ENCODE measurements at places on chromosomes 16 and 17.
A peak's percentile ranks its signal among the peaks of the same experiment; 100 is the strongest.

DNA sequence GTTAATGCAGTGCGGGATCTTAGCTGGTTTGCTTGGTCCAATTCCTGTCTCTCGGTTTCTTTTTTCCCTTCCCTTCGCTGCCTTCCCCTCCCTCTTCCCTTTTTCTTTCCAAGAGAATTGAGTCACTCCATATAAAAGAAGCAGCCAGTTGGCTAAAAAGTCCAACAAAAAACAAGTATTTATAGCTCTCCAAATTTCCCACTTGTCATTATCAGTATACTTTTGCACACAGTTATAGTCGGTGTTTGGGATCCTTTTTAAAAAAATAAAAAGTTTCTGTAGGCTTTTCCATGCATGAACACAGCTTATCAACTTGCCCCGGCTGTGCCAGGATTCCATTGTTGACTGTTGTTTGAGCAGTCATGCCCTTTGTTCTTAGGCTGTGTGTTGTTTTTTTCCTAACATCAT lies 24.9 kb downstream of the HMOX2 start:
- DNase-seq, result no peak

GRCh38 chr16:54123766-54124165 lies 162.8 kb downstream of the IRX3 start:
- DNase-seq, result no peak

- no peak for DNase-seq
Observed at GRCh38 chr17:42182927-42183734, 2.1 kb downstream of the HCRT start.

DNA sequence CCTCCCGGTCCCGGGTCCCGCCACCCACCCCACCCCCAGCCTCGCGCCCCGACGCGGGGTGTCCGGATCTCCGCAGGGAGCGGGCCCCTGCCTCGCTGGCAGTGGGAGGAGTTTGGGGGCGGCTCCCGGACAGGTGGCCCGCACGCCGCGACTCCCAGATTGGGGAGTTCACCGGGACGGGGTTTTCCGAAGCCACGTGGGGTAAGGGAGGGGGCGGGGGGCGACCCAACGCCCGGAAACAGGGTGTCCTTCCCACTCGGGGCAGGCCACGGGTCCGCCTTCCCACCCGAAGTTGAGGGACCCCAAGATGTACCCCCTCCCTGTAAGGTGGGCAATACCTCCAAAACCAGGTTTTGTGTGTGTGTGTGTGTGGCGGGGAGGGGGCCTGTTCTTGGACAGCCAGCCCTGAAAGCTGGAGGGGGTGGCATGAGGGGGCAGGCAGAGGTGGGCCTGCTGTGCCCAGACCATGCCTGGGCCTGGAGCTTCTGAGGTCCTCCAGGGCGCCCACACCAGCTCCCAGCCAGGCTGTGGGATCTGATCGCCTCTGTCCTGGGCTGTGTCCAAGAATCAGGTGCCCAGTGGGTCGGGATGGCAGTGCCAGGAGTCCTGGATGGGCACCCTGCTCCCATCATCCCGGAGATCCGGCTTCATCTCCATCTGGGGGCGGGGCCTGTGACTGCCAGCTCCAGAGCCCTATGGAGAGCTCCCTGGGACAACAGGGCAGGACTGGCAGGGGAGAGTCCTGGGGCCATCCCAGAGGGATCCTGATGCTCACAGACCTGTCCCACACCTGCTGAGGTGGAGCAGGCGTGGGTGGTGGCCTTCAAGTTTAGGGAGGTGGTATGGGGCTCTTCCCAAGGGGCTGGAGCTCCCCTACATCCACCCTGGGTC lies 767 bp downstream of the SYNGR2 start:
- DNase-seq, result peak; percentile 72

DNA sequence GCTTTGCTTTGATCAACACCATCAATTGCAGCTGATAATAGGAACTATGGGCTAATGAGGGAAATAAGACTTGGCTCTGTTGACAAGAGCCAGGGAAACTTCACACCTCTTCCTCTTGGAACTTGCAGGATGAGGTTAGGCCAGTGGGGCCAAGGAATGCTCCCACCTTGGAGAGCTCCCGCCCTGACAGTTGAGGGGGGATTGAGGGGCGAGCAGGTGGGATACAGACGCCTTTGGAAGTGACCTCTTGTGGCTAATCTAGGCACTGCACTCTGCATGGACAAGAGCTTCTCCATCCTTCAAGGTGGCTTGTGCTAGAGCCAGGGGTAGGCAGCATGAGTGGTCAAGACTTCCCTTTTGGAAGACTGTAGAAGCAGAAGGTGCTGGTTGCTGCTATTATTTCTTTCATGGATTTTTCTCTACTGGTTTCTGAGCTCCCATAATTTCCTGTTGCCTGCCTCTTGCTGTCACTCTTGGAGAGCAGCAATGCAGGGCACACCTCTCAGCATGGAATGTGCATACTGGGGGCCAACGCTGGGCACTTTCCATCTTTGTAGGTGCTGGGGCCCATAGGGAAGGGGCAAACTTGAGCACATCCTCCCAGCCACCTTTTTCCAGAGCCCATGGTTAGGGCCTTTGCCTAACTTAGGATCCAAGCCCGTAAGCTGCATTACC lies 2.3 kb upstream of the PHF12 start:
- DNase-seq, result peak; percentile 85

GRCh38 chr16:47519037-47519436 lies 57.9 kb downstream of the PHKB start:
- no peak for DNase-seq

GRCh38 chr16:14608604-14609003 lies 21.5 kb downstream of the PARN start:
- DNase-seq, result no peak

DNA sequence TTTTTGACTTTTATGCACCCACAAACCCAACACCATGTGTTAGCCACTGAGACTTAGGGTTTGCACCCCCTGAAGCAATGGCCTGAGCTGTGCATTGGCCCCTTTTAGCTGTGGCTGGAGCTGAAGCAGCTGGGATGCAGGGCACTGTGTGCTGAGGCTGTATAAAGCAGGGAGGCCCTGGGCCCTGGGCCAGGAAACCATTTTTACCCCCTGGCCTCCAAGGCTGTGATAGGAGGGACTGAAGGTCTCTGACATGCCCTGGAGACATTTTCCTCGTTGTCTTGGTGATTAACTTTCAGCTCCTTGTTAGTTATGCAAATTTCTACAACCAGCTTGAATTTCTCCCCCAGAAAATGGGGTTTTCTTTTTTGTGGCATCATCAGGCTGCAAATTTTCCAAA lies 6.7 kb upstream of the ANKFN1 start:
- DNase-seq, result no peak

- DNase-seq, result no peak
Observed at GRCh38 chr16:9650284-9650683, 531.9 kb downstream of the GRIN2A start.

DNA sequence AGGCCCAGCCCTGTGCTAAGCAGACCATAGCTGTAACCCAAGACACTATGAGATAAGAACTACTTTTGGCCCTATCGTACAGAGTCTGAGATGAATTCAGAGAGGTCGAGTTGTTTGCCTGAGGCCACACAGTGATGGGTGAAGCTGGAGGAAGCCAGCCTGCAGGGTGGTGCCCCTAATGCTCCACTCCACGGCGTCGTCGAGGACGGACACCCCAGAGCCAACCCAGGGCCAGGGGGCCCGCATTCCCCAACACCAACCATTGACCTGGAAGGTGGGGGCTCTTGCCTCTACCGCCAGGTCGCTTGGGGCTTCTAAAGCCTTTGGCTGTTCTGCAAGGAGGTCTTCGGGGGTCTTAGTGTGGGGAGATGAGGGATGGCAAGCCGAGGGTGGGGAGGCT lies 84.1 kb downstream of the IRF8 start:
- no peak for DNase-seq

GRCh38 chr17:411421-412120 lies 59.0 kb upstream of the RPH3AL start:
- no peak for DNase-seq

- no peak for DNase-seq
Observed at GRCh38 chr17:30379903-30380381, 1.2 kb downstream of the CPD start.

GRCh38 chr17:40072040-40072734 lies 9.4 kb downstream of the THRA start:
- no peak for DNase-seq

- no peak for DNase-seq
Observed at GRCh38 chr17:63345611-63346010, 100.5 kb downstream of the CYB561 start.

GRCh38 chr16:70653809-70654771 lies 7.7 kb downstream of the IL34 start:
- peak; percentile 74 for DNase-seq

GRCh38 chr16:49821614-49822282 lies 34.2 kb downstream of the ZNF423 start:
- no peak for DNase-seq

DNA sequence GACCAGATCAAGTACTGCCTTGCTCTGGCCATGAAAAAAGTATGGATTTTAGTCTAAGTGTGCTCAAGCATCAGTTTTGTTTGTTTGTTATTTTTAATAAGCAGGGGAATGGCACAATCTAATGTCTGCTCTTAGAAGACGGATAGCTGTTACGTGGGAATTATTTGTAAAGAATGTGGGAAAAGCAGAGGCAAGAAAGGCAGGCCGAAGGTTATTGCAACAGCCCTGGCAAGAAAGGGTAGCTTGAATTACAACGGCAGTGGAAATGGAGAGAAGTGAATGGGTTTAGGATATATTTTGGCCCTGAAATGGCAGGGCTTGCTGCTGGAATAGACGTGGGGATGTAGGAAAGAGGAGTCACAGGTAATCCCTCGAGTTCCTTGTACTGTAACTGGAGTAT lies 987 bp upstream of the HASPIN start:
- DNase-seq, result no peak

DNA sequence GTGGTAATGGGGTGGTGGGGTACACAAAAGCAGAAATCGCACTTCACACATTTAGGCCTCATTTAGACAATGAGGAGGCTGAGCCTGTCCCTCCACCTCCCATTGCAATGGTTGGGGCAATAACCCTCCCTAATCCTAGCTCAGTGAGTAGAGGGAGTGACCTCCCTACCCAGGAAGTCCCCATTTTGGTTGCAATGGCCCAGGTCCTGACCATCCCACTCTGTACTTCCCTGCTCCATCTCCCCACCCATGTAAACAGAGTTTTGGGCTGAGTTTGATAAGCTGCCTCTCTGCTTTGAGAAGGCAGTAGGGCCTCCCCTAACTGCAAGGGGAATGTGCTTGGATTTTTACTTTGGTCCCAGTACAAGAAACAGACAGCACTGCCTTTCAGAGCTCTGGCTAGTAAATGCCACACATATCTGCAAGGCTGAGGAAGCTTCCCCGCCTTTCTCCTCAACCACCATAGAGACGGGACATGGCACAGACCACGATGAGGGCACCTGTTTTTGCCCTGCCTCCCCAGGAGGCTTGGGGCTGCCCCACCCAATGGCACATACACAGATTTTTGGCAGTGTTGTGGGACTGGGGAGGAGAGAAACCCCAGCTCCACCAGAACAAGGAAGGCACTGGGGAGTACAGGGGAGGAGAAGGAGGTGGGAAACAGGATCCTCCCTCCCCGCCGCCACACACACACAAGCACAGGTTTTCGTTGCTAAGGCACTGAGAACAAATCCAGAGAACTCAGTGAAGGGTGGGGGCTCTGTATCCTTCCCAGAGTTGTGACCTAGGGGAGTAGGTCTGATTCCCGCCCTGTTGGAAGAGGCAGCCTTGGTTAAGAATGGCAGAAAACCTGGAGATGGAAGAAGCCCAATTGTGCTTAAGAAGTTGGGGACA lies 7.3 kb downstream of the VAT1 start:
- no peak for DNase-seq

- no peak for DNase-seq
Observed at GRCh38 chr16:82834151-82834815, 207.5 kb downstream of the CDH13 start.

- DNase-seq, result no peak
Observed at GRCh38 chr17:81160306-81160705, 5.0 kb upstream of the PVALEF start.

DNA sequence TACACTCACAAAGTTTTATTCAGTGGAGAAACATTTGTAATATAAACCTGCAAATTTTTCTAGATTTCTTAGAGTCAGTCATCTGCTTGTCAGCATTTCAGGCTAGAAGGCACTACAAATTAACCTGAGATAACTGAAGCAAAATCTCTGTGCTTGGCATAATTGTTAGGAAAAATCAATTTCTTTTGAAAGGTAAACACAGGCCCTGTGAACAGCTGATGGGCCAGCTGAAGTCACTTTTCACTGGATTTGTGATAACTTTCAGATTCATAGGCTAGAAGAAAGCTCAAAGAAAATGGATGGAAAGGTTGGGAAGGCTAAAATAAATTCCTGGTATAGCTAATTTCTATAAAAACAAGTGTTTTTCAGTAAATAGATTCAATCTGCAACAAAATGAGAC lies 34.0 kb upstream of the SLC6A2 start:
- no peak for DNase-seq

DNA sequence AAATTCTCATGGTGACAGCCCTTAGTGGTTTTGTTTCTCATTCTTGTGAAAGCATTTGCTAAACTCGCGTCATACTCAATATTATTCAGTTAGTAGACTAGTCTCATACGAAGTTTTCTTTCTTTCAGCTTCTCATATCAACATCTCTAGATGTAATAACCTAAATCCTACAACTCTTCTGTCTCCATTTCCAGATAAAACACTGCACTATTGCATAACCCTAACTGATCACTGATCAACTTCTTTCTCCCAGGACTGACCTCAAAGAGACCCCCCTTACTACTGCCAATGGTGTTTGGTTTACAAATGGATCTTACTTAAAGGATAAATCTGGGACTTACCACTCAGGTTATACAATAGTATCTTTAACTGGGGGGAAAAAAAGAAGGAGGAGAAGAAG lies 36.3 kb upstream of the TEKT1 start:
- no peak for DNase-seq

DNA sequence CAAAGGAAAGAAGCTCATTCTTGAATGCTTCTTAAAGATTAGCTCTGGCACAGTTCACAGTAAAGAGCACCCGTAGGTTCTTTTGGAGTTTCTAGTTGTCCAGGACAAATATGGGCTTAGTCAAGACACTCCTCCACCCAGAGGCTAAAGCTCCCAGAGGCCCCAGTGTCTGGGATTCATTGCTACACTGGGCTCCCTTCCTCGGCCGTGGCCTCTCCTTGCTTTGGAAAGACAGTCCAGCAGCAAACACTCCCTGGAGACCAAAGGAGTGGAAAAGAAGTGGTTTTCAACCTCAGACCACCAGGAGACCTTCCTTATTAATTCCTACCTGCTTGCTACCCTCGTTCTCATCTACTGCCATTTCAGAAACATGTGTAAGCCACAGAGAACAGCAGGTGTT lies 17.1 kb downstream of the PHB1 start:
- DNase-seq, result no peak

DNA sequence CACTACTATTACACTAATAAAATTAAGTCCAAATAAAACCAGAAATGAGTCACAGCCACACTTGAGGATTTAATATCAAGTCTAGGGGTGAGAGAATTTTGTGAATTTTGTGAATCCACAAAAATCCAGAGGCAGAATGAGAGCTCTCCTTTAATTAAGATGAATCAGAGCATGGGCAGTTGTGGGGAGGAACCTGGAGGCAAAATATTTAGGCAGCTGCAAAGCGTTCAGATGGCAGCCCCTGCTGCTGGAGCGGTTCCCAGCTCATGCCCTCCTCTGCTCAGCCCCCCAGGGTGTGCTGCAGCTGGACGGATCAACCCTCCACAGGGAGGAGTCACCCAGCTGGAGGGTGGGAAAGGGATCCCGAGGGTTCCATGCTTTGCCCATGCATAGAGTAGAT lies 43.4 kb upstream of the IRX6 start:
- DNase-seq, result no peak

GRCh38 chr17:44543905-44544523 lies 13.3 kb upstream of the FZD2 start:
- no peak for DNase-seq

- DNase-seq, result no peak
Observed at GRCh38 chr17:6548578-6549330, 7.6 kb downstream of the PITPNM3 start.

GRCh38 chr17:81902023-81902652 lies at the start of gene NPB:
TSS of gene NPB (plus strand) at chr17:81902238. CDS start at chr17:81902278, 40 bp downstream.
- peak; percentile 70 for DNase-seq
